ENCODE measurements at places on chromosomes 4 and X.
A peak's percentile ranks its signal among the peaks of the same experiment; 100 is the strongest.

DNA sequence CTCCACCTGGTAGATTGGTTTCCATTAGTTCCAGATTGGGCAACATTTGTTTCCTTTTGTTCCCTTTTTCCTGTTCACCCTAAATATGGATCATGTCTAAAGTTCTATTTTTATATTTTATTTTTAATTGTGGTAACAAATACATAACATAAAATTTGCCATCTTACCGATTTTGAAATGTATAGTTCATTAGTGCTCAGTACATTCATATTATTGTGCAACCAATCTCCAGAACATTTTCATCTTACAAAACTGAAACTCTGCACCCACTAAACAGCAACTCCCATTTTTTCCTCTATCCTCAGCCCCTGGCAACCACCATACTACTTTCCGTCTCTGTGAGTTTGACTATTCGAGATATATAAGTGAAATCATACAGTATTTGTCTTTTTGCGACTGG is 14.2 kb upstream of the RPS6KA3 start:
- no peak for DNase-seq

DNA sequence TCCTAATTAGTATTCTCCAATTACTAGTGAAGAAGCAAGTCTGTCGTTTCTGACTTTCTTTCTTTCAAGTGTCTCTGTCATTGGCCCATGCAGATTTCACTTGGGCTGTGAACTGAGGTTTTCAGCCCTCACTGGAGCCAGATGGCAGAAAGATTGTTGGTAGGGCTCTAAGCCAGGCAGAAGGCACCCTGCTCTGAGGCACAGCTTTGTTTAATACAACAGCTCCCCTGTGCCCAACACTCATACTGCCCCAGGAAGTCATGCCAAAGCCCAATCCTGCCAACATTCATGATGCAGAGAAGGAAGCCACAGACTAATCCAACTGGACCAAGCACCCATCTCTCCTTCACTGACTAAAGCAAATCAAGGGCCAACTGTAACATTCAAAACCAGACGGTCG is 117.1 kb upstream of the FRG1 start:
- peak; percentile 95 for DNase-seq

- no peak for DNase-seq
These were observed 2.7 kb upstream of the GEMIN8 start for GRCh38 chrX:14032406-14032805.

DNA sequence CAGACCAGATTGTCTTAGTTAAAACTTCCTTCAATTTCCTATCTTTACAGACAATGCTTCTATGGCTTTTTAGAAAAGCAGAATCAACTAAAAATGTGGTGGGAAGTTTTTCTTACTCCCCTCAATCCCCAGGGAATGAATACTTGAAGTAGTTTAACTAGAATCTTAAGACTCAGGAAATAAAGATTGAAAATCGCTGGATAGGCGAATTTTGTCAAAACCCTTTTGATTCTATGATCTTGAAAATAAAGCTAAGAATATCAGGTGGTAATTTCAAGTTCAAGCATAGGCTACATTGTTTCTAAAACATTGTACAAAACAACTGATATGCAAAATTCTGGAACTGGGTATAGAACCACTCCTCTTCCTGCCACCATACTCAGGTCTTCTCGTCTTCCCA is 276.5 kb upstream of the GK2 start:
- DNase-seq = no peak

- no peak for DNase-seq
These were observed 4.5 kb downstream of the MMRN1 start for GRCh38 chr4:89899152-89899551.

DNA sequence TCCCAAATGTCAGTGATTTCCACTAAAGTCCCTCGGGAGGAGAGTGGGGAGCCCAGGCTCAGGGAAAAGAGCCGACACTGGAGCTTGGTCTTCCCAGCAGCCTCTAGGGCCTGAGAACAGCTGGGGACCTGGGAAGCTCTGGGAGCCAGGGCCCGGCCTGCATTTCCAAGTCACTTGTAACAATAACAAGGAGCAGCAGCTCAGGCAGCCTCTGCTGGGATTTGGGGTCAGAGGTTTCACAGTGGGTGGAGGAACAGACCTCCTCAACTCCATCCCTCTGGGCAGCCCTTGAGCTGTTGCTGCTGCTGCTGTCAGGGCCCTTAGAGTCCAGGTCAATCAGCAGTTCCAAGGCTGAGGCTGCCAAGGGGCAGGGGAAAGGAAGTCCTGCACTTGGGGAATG is 11.1 kb downstream of the STARD8 start:
- no peak for DNase-seq

DNA sequence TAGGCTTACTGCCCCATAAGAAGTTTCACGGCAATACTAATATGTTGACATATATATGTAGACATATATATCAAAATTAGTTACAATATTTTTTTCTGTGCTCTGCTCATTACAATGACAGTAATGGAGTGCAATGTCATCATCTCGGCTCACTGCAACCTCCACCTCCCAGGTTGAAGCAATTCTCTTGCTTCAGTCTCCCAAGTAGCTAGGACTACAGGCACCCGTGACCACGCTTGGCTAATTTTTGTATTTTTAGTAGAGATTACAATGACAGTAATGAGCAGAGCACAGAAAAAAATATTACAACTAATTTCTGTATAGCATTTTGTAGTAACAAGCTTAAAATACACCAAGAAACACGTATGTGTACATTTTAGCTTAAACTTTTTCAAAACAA is 7.6 kb downstream of the EIF4E start:
- DNase-seq = no peak

DNA sequence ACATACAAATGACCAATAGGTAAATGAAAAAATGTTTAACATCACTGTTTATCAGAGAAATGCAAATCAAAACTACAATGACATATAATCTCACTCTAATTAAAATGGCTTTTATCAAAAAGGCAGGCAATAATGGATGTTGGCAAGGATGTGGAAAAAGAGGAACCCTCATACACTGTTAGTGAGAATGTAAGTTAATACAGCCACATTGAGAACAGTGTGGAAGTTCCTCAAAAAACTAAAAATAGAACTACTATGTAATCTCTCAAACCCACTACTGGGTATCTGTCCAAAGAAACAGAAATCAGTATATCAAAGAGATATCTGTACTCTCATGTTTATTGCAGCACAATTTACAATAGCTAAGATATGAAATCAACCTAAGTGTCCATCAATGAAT is 165.9 kb upstream of the HHIP start:
- no peak for DNase-seq

- no peak for DNase-seq
These were observed 106.2 kb downstream of the SMIM20 start for GRCh38 chr4:26020083-26020668.

GRCh38 chrX:112450810-112451209 is 228.9 kb downstream of the LHFPL1 start:
- DNase-seq = no peak

- DNase-seq = no peak
These were observed 288.0 kb downstream of the ASMT start for GRCh38 chrX:1902901-1903235.

DNA sequence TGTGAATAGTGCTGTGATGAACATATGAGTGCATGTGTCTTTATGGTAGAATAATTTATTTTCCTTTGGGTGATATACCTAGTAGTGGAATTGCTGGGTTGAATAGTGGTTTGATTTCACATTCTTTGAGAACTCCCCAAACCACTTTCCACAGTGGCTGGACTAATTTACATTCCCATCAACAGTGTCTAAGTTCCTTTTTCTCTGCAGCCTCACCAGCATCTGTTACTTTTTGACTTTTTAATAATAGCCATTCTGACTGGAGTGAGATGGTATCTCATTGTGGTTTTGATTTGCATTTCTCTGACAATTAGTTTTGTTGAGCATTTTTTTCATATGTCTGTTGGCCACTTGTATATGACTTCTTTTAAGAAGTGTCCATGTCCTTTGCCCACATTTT is 29.1 kb downstream of the JADE3 start:
- no peak for DNase-seq

DNA sequence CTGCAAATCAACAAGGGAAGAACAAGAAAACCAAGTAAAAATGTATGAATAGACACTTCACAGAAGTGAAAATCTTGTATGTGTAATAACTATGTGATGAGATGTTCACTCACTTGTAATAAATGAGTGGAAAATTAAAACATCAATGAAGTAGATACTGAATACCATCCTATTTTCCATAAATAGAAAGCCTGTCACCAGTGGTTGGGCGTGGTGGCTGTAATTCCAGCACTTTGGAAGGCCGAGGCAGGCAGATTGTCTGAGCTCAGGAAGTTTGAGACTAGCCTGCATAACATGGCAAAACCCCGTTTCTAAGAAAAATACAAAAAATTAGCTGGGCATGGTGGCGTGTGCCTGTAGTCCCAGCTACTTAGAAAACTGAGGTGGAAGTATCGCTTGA is 53.5 kb upstream of the SOD3 start:
- DNase-seq = no peak

DNA sequence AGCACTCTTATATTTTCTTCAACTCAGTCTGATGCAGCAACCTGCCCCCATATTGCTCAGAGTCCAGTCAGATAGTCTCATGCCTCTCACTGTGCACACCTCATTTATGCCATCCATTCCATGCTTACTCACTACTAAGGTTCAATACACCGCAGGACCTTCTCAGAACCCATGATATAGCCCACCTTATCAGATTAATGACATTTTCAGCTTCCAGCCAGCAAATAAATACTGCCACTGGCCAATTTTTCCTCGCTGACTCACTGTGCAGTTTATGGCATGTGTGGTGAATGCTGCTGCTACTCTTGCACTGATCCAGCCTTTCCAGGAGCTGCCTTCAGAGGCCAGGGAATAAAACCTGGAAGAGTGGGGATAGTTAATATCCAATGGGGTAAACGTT is 380.6 kb upstream of the SPOCK3 start:
- no peak for DNase-seq

DNA sequence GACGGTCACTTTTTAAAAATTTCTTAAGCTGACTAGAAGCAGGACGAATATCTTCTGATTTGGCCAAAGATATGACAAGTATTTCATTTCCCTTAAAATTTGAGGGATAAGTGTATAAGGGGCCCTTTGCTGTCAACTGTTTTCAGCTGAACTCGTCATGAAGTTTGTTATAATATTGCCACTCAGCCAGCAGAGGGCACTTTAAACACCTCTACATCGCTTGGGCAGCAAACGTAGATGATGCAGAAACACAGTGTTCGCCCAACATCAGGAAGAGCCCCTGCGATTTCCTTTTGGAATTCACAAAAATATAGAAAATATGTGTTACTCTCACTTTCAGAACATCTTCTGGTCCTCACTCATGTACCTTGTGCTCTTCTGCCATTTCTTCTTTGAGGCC is 435.7 kb upstream of the FMR1 start:
- peak; percentile 1 for DNase-seq

DNA sequence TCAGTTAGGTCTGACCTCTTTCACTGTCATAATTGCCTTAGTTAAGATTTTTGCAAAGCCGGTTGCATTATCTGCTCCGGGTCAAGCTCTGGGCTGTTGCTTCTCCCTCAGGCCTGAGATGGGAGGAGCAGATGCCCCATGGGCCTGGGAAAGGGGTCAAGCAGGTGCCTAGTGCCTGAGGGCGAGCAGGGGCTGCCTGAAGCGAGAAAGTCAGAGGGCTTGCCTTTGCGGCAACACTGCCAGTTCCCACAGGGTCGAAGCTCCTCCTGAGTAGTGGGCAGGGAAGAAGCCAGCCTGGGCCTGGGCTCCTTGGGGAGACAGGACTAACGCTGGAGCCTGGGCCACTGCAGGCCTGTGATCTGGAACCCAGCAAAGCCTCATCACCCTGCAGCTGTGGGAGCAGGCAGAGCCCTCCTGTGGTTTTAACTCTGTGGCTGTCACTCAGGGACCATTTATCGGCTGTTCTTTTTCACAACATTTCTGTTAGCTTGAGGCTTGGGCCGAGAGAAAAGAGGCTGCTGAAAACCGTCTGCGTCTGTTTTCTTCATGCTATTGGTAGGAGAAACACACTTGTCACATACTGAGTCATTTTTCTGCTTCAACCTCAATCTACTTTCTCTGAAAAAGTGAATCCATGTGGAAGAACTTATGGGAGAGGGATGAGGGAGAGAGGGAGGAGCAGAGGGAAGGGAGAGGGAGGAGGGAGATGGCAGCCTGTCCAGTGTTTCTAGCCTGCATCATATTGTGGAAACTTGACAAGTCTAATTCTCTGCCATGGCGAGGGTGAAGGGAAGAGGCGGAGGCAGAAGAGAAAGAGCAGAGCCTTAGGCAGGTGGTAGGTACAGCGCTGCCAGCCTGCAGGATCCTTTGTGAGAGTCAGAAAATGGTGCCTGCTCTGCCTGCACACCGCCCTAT is 68.4 kb downstream of the RHOH start:
- DNase-seq = no peak

GRCh38 chr4:23219779-23220408 is 527.2 kb downstream of the GBA3 start:
- no peak for DNase-seq

- no peak for DNase-seq
These were observed 200.3 kb downstream of the FAT4 start for GRCh38 chr4:125515016-125515415.

DNA sequence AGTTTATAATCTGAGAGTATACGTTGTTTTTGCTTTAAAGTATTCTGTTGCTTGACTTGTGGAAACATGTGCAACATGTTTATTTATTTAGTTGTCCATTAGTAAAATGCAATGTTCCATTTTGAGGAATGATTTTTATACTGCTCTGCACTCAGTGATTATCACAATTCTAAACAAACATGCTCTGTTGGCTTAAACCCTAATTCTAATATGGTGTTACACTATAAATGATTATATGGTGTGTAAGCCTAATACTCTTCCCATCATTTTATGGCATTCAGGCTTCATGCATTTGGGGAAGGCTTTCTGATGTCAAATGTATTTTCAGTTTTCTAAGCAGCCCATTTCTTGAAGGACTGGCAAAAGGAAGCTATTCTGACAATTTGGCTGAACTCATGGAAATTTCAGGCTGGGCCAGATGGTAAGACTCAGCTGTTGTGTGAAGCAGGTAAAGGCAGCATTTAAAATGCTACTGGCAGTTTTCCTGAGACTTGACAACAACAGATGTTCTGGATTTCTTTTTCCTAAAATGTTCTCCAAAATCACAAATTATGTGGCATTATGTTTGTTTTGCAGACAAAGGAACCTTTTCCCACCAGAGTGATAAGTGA is 336.7 kb upstream of the GNPDA2 start:
- DNase-seq = no peak
